ENCODE measurements at places on chromosomes 1 and 21.

- no peak for ATAC-seq
Observed at GRCh38 chr1:58924821-58925220, 141.0 kb upstream of the JUN start.

GRCh38 chr1:158952416-158952815, 21.1 kb downstream of the PYHIN1 start:
- ATAC-seq: no peak

DNA sequence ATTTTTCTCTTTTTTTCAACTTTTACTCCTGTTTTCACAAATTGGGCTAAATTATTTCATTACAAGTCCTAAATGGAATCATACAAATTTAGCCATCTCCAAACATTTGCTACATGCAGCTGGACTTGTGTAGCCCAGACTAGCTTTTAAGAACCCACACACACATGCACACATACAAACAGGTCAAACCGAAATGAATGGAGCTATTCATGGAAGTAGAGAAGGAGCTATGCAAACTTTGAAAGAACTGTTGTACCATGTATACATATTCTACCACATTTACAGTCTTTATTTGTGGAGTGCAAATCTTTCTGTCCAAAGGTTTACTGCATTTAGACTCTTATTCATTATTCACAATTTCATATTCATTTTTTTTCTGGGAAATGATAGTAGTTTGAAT, 189.1 kb upstream of the RNPC3 start:
- no peak for ATAC-seq

- ATAC-seq: no peak
Observed at GRCh38 chr1:51643362-51643761, 26.5 kb downstream of the OSBPL9 start.

DNA sequence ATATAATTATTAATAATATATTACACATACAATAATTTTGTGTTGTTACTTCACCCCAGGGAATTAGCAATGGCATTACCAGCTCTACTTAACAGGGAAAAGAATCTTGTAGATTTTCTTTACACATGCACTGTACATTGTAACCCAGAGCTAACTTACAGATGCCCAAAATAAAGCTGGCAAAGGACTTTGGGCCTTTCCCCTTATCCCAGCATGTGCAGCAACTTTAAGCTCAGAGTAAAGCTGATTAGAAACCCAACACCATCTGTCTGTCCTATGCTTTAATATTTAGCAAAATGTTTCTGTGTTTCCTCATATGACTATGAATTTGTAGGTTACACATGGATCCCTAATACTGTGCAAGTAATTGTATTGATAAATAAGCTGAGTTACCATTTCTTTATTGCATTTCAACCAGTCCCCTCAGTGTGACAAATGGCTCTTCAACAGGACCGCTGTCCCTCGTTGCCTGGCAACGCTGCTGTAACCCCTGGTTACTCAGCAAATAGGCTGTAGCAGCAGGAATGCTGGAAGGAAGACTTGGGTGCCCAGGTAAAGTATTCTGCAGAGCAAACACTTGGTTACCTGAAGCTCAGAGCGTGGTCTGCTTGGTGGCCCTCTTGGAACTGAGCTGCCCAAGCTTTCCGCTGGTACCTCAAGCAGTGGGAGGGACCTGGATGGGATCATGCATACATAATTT, at the start of gene USH2A:
Gene USH2A (minus strand): TSS at position 628 of the 700 bp plus-strand sequence. CDS start 1,112 bp downstream, outside the sequence.
- no peak for ATAC-seq

DNA sequence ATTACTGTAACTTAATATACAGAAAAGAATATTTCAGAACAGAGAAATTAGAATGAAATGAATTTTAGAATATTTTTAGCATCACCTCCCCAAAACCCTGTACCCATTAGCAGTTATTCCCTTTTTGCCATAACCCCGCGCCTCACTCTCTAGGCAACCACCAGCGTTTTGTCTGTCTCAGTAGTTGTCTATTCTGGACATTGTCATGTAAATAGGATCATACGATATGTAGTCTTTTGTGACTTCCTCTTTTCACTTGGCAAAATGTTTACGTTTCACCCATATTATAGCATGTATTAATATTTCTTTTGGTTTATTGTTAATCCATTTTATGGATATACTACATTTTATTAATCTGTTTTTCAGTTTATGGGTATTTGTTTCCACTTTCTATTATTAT, 24.9 kb downstream of the SOAT1 start:
- ATAC-seq: no peak

- ATAC-seq: no peak
Observed at GRCh38 chr1:38123356-38124135, 77.0 kb upstream of the POU3F1 start.

DNA sequence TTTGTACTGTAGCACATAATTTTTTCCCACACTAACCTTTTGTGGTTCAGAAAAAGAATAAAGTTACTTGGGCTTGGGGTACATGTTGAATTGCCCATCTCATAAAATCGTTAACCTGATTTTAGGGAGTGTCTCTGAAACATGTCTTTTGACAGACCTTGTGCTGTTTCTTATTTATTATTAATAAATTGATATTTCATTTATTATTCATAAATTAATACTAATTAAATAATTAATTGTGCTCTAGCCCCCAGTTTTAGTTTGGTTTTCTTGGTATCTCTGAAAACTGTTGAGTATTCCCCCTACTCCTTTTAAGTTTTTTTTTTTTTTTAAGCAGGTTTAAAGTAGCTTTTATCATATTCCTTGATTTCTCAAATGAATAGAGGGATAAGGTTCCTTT, 27.9 kb downstream of the CAMTA1 start:
- no peak for ATAC-seq

DNA sequence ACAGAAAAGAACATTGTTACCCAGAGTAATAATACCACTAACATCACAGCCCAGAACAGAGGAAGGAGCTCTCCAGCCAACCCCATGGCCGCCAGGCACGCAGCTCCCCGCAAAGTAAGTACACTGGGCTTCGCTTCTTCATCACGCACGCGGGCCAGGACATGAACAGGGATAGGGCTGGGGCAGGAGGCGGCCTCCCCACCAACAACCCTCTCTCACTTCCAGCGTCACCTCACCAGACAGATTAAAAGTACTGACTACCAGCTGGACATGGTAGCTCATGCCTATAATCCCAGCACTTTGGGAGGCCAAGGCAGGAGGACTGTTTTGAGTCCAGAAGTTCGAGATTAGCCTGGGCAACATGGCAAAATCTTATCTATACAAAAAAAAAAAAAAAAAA, 78.3 kb downstream of the NPHP4 start:
- ATAC-seq: no peak

- no peak for ATAC-seq
Observed at GRCh38 chr21:33802481-33802880, 113.1 kb downstream of the ATP5PO start.

DNA sequence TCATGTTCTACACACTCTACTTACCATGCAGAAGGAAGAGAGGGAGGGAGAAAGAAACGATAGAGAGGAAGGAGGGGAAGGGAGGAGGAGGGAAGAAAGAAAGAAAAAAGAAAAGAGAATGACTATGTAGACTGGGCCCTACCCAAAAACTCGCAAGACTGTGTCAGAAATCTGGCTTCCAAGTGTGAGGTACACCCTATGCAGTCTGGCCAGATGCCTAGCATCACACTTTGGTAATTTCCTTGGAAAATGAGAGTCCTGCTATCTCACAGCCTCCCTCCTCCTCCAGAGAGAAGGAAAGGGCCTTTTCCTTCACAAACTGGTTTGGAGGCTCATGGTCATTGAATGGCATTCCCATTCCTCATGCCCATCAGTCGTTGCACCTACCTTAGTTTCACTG, 86.4 kb upstream of the LRRC8D start:
- no peak for ATAC-seq
